NB4 (cell line): ENCODE measurements at places on chromosomes 2 and 18.

DNA sequence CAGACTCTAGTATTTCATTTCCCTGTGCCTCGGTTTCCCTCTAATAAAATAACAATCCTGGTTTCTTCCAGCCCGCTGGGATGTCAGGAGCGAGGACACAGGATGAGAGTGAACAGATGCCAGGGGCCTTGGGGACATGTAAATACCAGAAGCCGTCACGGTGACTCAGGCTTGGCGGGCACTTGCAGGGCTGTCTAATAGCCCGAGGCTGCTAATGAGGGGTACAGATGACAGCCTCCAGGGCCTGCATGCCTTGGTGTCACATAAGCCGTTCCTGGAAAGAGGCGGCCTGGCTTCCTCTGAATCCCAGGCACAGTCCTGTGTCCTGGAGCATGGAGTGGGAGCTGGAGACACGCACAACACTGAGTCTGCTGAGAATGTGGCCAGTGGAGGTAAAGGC, 28.2 kb downstream of the HS1BP3 start:
- no peak for DNase-seq

- no peak for DNase-seq
Observed at GRCh38 chr2:240162032-240162431, 21.6 kb upstream of the OTOS start.

- DNase-seq = no peak
Observed at GRCh38 chr2:200353874-200354273, 47.4 kb downstream of the SPATS2L start.

- no peak for DNase-seq
Observed at GRCh38 chr2:172050479-172051125, 34.7 kb upstream of the DLX1 start.

DNA sequence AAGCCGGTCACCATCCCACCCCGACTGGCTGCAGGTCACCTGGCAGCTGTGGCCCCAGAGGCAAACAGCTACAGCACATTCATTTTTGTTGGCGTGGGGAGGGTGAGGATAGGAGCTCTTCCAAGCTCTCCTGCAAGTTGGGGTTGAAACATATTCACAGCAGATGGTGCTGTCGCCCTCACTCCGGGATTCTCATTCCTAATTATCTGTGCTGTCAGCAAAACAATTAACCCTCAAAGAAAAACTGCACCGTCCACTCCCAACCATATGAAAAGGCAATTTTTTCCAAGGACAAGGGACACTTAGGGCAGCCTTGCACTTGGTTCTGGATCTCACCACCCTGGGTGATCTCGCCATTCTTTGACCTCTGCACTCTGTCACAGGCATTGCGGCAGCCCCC, 68.6 kb downstream of the ZBTB7C start:
- DNase-seq = no peak

DNA sequence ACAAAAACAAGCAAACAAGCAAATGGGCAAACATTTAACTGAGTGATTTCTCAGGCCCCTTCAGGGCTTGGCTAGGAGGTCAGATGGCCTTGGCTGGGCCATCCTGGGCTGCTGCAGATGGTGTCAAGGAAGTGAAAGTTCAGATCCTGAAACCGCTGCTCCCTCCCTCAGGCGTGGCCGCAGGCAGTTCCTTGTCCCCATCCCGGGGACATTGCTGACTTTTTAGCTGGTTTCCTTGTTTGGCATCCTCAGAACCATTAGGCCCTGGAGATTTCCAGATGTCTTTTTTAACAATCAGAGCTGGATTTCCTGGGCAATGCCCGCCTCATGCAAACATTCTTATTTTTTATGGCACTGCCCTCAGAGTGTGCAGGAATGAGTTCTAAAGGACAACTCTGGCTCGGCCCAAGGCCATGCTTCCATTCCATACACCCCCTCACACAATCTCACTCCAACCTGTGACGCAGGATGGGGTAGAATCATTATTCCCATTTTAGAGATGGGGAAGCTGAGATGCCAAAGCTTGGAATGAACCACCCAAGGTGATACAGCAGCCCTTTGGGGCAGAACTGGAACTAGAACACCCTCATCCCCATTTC, 86.1 kb upstream of the ZCCHC2 start:
- DNase-seq = no peak

DNA sequence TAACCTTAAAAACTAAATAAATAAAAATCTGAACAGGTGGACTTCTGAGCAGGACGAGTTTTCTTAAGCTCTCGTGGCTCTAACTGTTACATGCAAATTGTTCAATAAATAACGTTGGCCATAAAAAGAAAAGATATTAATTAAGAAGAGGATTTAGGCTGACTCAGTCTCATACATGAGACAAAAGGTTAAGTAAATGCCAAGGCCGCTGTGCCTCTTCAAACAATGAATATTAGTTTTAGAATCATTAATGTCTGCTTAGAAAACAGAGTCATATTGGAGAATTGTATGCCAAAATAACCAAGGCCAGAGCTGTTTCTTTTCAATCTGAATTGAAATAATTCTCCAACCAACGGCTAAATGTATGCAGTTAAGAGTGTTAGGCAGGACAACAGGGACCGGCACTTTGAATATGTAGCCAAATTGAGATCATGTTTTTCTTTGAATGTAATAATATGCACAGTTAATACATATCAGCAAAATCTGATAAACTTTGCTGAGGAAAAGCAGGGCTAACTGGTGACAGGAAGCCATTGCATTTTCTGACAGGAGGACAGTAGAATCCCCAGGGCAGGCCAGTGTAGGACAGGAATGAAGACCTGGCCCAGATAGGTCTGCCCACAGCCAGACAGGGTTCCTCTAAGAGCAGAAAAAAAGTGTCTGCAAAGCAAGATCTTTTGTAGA, 1041.4 kb upstream of the FANCL start:
- DNase-seq = no peak

GRCh38 chr2:48600917-48601316, 16.7 kb upstream of the GTF2A1L start:
- DNase-seq = no peak

- no peak for DNase-seq
Observed at GRCh38 chr18:43932140-43932539, 654.9 kb upstream of the SYT4 start.

GRCh38 chr2:143255086-143255485, 125.9 kb downstream of the ARHGAP15 start:
- no peak for DNase-seq

GRCh38 chr2:10350761-10351160, 48.1 kb downstream of the HPCAL1 start:
- DNase-seq = no peak

- no peak for DNase-seq
Observed at GRCh38 chr2:131029812-131030211, 63.4 kb downstream of the FAM168B start.

DNA sequence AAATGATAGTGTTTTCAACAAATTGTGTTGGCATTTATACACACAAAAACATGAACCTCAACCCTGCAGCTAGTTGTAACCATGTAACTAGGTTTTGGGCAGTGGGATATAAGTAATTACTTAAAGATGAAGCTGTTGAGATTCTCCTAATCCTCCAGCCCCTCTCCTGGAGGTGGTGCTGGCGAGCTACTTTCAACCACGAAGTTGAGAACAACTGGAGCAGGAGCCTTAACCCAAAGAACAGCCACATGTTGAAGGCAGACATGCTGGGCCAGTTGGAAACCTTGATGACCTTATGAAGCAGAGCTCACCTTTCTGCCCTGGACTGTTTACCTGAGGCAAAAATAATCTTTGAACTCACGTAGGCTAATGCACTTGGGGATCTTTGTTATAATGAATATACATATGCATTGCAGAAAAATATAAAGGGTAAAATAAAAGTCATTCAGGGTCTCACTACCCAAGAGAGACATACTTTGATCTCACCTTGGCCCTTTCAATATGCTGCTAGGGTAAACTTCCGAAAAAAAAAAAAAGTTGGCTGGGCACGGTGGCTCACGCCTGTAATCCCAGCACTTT, 89.6 kb upstream of the NPAS2 start:
- DNase-seq = peak; percentile 82

GRCh38 chr2:41933585-41934320, 114.1 kb upstream of the PKDCC start:
- DNase-seq = no peak

- DNase-seq = no peak
Observed at GRCh38 chr2:71610671-71611070, 157.3 kb downstream of the DYSF start.

DNA sequence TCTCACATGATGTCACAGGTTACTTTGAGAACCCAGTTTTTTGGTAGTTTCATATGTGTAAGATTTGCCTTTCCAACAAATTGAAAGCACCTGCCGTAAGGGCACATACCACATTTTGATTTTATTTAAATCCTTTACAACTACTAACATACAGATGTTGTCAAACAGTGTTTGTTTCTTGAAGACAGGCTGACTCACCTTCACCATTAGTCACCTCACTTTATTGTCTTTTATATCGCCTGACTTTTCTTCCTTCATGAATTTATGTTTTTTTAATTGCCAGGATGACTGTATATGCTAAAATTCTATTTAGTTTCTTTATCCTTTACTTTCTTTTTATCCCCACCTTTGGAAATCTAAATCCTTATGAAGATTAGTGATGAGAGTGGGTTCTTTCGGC, 886.7 kb downstream of the SUCLG1 start:
- no peak for DNase-seq

- peak; percentile 96 for DNase-seq
Observed at GRCh38 chr2:71925268-71926088, 222.2 kb downstream of the CYP26B1 start.

DNA sequence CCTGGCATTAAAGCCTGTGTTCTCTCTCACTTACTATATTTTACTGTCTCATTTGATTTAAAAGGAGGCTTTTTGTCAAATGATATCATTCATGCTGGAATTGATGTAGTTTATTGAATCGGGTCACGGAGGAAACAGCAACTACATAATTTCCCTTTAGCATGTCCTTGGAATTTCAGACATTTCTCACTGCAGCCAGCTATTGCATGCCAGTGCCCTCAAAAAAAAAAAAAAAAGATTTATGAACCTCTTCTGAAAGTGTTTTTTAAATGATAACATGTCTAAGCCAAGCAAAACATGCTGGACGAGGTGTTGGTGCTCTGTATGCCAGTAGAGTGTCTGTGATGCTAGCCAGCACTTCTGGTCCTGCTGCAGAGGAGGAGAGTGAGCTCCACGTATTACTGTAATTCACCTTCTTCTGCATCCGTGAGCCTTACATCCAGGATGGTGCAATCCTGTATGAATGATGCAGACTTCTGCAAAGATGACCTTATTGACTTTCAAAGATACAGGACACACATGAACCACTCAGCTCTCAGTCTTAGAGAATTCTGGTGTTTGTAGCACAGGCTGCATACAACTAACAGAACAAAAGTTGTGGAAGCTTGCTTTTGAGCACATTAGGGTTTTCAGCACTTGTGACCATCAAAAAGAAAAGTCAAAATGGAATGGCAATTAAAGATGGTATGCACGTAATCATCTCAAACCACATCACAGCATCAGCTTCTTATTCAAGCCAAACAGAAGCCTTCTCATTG, 31.1 kb downstream of the UGP2 start:
- DNase-seq = no peak

DNA sequence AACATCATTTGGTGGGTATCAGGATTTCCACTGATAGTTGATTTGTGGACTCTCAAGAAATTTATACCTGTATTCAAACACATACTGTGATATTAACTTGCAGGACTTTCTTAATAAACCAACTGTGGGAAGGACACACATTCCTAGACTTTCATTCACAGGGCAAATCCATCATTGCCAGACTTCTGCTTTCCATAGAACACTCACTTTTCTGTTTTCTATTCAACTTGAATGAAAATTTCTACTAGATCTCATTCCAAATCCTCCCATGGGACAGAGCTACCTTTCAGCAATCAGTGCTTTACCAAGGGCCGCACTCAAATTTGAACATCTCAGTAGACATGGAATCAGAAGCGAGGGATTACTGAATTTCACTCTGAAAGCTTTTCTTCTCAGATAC, 612.5 kb downstream of the IRS1 start:
- no peak for DNase-seq

GRCh38 chr18:12423820-12424219, 16.1 kb downstream of the PRELID3A start:
- DNase-seq = no peak

DNA sequence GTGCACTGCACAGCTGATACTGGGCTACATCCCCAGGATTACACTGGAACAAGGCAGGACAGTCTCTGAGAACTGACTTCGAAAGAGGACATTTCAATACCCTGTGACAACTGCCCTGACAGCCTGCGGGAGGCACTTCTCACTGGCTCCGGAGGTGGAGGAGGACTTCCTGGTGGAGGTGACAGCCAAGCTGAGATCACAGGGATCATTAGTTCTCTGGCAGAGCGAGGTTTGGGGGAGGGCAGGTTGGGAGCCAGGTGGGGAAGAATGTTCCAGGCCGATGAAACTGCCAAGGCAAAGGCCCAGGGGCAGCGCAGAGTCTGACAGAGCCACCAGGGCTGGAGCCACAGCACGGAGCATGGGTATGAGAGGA, 28.0 kb upstream of the NPAS2 start:
- DNase-seq = no peak

DNA sequence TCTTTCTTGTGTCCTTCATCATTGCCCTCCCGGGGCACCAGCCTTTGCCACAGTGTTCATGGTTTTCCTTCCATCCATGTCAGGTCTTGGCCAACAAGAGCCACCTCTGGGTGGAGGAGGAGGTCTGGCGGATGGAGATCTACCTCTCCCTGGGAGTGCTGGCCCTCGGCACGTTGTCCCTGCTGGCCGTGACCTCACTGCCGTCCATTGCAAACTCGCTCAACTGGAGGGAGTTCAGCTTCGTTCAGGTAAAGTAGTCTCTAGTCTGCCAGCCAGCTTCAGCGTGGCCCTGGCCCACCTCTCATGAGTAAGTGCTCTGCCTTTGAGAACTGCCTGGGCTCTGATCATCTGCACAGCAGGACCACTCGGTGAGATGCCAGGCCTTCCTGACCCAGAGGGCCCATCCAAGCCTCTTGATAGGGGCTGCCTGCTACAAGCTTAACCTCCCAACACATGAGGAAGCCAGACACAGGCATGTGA, 31.0 kb downstream of the STEAP3 start:
- DNase-seq = no peak

DNA sequence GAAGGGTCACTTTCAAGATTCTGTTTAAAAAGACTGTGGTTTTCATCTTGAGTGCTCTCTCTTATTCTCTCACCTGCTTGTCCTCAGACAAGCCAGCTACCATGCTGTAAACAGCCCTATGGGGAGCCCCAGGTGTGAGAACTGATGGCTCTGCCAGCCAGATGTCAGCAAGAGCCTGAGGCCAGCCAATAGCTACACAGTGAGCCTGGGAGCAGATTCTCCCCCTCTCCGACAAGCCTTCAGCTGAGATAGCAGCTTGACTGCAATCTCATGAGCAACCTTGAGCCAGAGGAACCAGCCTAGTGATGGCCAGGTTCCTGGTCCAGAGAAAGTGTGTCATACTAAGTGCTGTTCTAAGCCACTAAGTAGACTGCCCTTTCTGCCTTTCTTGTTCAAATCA, 272.1 kb downstream of the NAPG start:
- DNase-seq = no peak

DNA sequence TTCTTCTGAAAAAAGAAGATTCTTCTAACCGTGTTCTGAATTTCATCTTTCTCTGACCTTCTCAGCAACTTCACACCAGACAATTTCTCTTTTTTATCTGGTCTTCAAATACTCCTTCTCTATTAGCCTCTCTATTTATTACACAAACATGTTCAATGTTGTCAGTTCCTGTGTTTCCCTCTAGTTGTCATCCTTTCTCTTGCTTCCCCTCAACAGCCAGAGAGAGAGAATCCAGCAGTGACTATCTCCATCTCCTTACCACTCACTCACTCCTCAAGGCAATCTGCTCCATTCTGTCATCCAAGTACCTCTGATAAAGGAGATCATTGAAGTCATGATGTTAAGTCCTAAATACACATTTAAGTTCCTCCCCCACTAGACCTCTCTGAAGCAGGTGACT, 491.9 kb upstream of the CHAC2 start:
- DNase-seq = no peak
